ENCODE measurements at places on chromosomes 5 and 9. TPM values are rescaled to one million over a fixed set of nuclear protein-coding genes. Genes with fewer than 3 reads are reported as not detected.

- DNase-seq: no peak
Observed at GRCh38 chr5:80941496-80941895, 18.7 kb upstream of the RASGRF2 start.

GRCh38 chr9:123267481-123268198 lies 746 bp downstream of the STRBP start:
- no peak for DNase-seq

GRCh38 chr5:42886635-42887034 lies 74.9 kb upstream of the SELENOP start:
- no peak for DNase-seq

GRCh38 chr9:133534346-133535291 lies at the start of gene ADAMTSL2:
TSS of gene ADAMTSL2 (plus strand) at chr9:133534704. CDS start at chr9:133536713, 2,009 bp downstream.
- DNase-seq: no peak

GRCh38 chr5:23523031-23523430 lies 15.6 kb downstream of the PRDM9 start:
- no peak for DNase-seq

- DNase-seq: no peak
Observed at GRCh38 chr5:170195961-170196360, 36.8 kb upstream of the C5orf58 start.

DNA sequence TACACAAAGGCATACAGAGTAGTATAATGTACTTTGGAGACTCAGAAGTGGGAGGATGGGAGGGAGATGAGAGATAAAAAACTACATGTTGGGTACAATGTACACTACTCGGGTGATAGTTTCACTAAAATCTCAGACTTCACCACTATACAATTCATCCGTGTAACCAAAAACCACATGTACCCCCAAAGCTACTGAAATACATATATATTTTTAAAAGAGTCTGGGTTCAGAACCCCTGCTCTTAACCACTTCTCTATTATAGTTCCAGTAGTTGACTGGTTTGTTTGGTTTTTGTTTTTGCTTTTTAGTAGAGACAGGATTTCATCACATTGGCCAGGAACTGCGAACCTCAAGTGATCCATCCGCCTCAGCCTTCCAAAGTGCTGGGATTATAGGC lies 22.6 kb downstream of the SGTB start:
- DNase-seq: no peak

- no peak for DNase-seq
Observed at GRCh38 chr9:18857334-18857733, 175.7 kb downstream of the SAXO1 start.

Gene FRRS1L
- not detected for total RNA-seq

Gene TNFSF15
- total RNA-seq: not detected

All from HCT116 (cell line).